ENCODE measurements at places on chromosomes 11 and 22. TPM values are rescaled to one million over a fixed set of nuclear protein-coding genes. Genes with fewer than 3 reads are reported as not detected.

The B4GALNT4 gene
- 31.6 TPM for total RNA-seq

The LRRC4C gene
- total RNA-seq, result 1.5 TPM

GRCh38 chr22:38432264-38432663 lies 22.7 kb downstream of the KCNJ4 start:
- no peak for DNase-seq

DNA sequence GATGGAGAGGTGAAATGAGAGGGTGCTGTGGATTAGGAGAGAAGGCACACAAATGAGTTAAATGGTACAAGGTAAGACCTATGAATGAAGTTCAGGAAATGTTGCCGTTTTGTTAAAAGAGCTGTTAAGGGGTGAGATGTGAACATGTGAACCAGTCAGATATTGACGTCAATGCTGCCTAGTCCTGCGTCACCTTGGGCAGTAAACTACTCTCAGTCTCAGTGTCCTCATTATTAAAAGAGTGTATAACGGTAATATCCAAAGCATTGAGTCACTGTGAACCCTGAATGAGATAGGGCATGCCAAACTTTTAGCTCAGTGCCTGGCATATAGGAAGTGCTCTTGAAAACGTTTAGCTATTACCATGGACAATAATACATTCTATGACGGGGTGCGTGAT lies 32.4 kb upstream of the SORL1-AS1 start:
- no peak for DNase-seq

DNA sequence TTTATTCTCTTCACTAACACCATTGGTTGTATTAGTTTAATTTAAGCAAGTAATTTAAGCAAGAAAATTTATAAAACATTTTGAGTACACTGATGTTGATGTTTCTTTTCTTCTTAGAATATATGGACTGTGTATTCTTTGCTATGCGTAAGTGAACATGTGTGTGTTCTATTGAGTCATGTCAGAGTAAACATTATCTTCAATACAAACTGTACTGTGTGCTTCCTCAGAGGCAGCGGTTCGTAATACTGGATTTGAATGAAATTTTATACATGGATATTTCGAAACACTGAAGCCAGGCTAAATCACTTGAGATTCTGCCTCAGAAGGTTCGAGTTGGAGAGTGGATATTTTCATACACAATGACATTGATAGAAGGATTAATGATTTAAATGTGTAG lies 452.6 kb downstream of the LUZP2 start:
- DNase-seq, result no peak

DNA sequence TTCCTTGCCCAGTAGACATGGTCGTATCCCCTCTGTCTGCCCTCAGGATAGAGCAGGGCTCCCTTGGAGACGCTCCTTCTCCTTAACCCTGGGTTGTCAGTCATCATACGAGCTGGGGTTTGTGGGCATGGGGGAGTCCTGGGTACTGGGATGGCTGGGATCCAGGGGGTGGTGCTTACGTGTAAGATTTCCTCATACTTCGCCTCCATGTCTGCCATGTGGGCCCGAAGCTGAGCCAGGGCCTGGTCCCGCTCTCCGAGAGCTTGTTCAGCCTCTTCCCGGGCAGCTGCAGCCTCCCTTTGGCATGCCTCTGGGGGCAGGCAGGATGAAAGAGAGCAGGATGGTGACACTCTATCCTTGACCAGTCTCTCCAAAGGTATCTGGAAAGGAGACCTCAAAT lies 5.3 kb downstream of the NHERF4 start:
- no peak for DNase-seq

DNA sequence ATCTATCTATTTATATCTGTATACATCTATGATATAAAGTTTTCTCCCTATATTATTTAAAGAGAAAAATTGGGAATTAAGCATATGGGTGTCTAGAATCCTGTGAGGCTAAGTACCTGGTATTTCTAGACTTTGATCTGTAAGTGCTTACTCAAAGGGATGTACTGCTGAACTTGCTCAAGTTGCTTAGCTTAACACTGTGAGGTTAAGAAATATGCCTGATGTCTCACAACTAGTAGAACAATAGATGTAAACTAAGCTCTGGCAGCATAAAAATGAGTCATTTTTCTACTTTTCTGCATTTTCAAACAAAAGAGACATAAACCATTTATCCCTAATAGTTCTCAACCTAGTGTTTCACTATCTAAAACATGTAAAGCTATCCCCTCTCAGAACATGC lies 744.4 kb upstream of the ANO3 start:
- DNase-seq, result no peak

GRCh38 chr11:78982473-78982872 lies 407.8 kb upstream of the NARS2 start:
- DNase-seq, result no peak

GRCh38 chr11:111095327-111095726 lies 150.2 kb upstream of the POU2AF2 start:
- DNase-seq, result no peak
